NCI-H526 treated with DMSO at 0.1 percent for 48 hours (cell line): ENCODE measurements at places on chromosomes 7 and 10.
A peak's percentile ranks its signal among the peaks of the same experiment; 100 is the strongest.

GRCh38 chr10:43166880-43167497, 28.7 kb downstream of the CSGALNACT2 start:
- DNase-seq = no peak

GRCh38 chr7:44077061-44077460, 5.3 kb downstream of the POLM start:
- DNase-seq = no peak

- DNase-seq = no peak
These were observed 8.4 kb upstream of the LFNG start for GRCh38 chr7:2510909-2511768.

DNA sequence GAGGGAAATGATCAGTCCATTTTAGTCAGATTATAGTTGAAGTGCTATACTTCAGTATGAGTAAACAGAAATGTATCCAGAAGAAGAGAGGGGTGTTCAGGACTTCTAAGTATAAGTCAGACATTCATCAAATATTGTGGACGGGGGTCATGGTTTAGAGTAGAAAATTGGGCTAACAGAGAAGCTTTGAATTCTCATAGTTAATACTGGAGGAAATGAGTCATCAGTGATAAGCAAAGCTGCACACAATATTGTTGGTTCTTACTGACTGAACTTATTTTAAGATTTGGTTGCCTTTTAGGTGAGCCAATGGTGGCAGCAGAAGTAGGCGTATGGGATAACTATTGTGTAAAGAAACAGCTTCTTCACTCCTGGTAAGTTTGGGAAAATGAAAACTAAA, 1.7 kb upstream of the SUMF2 start:
- DNase-seq = no peak

DNA sequence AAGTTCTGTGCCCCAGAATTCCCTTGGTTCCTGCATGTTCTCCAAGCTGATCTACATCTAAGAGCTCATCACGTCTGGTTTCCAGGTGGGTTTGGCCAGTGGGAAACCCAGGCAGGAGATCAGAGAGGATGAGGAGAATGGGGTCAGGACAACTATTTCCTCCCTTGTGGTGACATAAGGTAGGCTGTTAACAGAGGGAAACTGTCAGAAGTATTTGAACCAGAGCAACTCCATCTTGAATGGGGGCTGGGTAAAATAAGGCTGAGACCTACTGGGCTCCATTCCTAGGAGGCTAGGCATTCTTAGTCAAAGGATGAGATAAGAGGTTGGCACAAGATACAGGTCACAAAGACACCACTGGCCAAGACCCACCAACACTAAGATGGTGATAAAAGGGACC, 19.1 kb downstream of the GARIN1A start:
- DNase-seq = no peak

DNA sequence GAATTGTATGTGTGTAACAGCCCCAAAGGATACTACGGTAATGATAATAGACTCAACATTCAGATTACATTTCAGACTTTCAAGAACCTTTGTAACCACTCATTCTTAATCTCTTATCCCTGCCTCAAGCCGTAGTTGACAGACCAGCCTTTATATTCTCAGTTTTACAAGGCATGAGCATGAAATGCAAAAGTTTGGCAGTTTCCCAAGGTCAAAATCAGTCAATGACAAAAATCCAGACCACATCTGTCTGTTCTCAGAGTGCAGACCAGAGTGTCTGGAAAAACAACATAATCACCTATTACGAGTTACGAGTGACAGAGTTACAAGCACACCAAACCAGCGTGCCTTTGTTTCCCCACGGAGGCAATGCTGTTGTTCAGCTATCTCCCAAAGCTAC, 178.6 kb upstream of the LRGUK start:
- DNase-seq = no peak

GRCh38 chr10:132591166-132591971, 53.8 kb downstream of the INPP5A start:
- no peak for DNase-seq

GRCh38 chr7:28330384-28331070, 81.8 kb upstream of the CREB5 start:
- no peak for DNase-seq

GRCh38 chr7:67659091-67659490, 662.5 kb downstream of the TYW1 start:
- DNase-seq = no peak

DNA sequence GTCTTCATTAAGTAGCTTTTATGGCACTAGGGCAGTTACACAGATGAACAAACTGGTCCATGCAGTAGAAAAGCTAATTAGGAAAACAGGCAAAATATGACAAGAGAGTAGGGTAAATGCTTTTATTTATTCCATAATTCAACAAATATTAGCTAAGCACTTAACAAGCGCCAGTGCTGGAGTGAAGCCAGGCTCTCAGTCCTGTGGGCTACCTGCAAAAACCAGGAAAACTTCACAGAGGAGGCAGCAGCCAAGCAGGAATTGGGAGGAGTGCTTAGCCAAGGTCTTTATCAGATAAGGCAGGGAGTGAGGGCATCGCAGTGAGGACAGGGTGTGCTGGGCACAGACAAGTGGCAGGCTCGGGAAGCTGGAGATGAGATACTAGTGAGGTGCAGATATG, 4.9 kb upstream of the KAT6B start:
- DNase-seq = no peak

GRCh38 chr10:51074238-51075028, at the start of gene PRKG1:
TSS of gene PRKG1 (plus strand) at chr10:51074487.
- peak; percentile 11 for DNase-seq

GRCh38 chr7:158761945-158762344, 57.3 kb upstream of the NCAPG2 start:
- no peak for DNase-seq

GRCh38 chr7:157009778-157010587, 480 bp downstream of the MNX1 start:
- no peak for DNase-seq

DNA sequence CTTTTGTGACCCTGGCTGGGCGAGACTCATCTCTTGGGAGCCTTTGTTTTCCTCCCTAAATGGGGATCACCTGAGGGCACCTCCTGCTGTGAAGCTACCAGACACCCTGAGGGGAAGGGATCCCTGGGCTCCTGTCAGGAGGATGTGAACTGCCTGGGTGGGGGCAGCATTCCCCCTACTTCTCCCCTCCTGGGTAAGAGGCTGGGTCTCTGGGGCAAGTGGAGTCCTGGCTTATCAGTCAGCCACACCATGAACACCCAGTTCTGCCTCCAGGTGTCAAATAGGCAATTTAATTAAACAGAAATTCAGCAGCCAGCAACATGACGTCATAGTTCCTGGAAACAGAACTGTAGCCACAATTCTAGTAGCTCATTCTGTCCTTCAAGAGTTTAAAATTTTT, 97.7 kb upstream of the RET start:
- DNase-seq = no peak

- peak; percentile 66 for DNase-seq
These were observed 84.0 kb downstream of the ARL4A start for GRCh38 chr7:12771378-12771877.

- DNase-seq = no peak
These were observed 267.1 kb downstream of the PRPF18 start for GRCh38 chr10:13853854-13854253.

DNA sequence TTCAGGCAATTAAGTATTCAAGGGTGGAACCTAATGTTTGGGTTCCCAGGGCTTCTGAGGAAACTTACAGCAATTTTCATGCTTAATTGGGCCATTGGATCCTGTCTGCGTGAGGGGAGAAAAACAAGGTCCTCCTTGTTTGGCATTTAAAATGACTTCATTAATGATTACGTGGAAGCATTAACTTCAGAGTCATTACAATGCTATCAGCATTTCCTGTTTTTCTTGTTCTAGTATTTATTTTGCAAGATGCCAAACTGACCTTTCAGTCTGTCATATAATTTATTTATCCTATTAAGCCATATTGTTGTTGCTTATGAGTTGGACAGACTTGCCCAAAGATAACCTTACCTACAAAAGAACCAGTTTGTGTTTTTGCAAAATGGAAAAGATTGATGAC, 324.1 kb upstream of the LRRN3 start:
- peak; percentile 50 for DNase-seq

GRCh38 chr10:11655836-11656235, 44.4 kb upstream of the USP6NL start:
- no peak for DNase-seq

GRCh38 chr10:7948371-7949000, 106.0 kb upstream of the GATA3 start:
- DNase-seq = no peak

- DNase-seq = no peak
These were observed 678.0 kb upstream of the KCND2 start for GRCh38 chr7:119594956-119595355.

DNA sequence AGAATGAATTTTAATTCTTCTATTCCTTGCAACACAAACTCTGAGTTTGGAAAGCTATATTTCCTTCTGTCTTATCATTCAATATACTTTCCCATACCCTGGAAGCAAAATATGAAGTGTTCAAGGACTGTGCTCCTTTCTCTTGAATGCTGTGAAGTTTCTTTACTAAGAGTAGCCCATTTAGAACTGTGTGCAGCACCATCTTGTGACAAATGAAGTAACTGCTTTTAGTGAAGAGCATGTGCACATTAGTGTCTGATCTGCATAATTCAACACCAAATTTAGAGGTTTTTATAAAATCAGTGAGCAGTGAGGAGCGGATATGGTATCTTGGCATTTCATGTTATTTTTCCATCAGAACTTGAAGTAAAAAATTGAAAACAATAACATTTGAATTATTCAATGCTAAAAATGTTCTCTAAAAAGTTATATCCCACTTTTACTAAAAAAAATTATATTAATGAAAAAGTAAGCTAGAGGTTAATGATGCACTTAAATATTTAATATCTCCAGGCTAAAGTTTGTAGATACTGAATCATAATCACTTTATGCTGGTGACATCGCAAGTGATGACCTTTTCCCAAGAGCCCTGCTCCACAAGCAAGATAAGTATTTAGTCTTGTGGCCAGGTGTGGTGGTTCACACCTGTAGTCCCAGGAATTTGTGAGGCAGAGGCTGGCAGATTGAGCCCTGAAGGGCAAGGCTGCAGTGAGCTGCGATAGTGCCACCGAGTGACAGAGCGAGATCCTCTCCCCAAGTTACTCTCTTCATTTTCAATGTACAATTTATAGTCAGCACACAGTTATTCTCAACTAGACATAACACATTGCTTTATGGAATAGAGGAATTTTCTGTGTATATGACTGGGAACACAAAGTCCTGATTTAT, 108.8 kb upstream of the PCLO start:
- DNase-seq = peak; percentile 51

DNA sequence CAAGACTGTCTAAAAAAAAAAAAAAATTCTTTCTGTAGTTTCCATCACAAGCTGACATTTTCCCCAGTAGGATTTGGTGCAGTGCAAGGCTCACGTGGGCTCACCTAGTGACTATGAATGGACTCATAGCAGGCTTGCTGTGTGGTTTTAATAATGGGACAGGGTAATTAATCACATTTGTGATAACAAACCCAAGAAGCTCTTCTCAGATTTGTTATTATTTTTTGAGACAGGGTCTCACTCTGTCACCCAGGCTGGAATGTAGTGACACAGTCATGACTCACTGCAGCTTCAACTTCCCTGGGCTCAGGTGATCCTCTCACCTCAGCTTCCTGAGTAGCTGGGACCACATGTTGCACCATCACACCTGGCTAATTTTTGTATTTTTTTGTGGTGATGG, 40.0 kb downstream of the NACAD start:
- no peak for DNase-seq

DNA sequence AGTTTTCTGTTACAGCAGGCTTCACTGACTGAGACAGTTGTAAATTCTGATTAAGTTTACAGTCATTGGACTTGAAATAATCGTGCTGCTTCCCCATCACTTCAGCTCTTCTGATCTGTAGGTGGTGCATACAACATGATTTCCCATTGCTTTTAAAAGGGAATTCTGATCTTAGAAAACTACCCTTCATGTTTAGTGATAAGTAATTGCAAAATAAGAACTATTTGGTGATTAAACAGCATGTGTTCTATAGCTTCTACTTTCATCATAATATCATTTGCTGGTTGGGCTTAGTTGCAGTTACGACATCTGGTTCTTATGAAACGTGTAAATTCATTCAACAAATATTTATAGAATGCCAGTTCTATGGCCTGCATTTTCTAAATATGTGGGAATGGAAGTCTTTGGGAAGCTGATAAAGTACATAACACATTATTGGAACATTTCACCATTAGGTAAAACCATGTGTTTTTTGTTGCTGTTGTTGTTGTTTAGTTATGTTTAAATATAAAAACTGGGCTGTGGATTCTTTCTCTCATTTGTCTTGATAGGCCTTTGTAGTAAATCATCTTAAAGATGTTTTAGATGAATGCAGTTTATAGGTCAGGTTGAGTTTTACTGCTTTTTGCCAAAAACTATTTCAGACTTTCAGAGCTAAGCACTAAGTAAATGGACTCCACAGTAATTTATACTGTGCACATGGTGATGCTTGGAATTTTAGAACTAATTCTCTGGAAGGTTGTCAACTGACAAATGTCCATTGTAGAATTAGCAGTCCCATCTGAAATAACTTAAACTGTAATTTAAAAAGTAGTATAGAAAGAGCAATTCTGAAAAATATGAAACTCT, 13.1 kb downstream of the GNAI1 start:
- DNase-seq = no peak

DNA sequence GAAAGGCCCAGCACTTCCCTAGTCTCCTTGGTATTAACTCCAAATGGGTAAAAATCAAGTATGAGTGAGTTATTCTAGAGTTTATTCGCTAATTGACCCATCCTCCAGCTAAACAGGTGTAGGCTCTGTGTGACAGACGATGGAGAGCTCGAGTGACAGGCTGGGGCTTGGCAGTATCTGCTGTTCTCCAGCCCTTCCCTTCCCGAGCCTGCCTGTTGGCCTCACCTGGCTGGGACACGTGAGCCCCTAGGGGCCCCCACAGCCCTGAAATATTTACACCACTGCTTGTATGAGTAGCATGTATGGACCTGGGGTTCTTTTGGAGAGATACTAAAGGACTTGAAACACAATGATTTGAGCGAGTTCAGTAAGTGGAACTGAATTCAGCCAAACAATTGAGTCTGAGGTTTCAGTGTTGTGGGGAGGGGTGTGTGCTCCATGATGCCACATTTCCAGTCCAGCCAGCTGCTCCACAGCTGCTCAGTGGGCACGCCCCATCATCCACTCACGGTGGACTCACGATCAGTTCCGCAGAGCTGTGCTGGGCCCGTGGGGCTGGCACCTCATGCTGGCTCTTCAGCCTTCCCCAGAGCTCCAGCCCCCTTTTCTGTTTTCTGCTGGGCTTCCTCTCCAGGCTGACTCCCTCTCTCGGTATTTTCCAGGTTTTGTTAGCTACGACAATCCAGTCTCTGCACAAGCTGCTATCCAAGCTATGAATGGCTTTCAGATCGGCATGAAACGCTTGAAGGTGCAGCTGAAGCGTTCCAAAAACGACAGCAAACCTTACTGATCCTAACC, 283.0 kb downstream of the USP6NL start:
- DNase-seq = no peak
